ENCODE measurements at places on chromosomes 6 and 20.

DNA sequence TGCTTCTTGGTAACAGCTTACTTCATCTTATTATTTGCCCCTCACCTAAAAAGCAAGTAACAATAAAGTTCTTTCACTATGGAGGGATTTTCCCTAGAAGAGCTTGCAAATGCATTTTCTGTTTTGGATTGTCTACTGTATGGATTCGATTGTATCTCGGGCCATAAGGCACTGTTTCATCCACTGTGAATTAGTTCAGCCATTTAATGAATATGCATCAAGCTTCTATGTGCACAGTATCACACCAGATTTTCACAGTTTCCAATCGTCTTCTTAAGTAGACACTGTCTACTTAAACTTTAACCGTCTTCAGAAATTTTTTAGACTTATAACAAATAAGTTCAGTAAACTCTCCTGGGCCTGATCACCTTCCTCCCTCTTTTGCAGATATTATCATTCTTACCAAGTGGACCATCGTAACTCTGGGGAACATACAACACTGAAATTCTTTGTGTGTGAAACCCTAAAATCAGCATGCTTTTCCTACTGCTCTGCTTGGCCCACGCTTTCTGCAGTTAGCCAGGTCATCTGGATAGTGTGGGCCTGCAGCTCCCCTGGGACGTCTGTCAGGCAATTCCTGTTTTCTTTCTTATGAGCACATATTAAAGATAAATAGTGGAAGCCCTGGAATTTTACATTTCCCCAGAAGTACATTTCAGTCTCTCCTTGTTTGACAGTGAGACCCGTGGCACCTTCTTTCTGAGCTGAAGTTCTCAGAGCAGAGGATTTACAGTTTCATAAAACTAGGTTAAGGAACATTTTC lies 136.5 kb upstream of the PDE10A start:
- DNase-seq, result no peak

DNA sequence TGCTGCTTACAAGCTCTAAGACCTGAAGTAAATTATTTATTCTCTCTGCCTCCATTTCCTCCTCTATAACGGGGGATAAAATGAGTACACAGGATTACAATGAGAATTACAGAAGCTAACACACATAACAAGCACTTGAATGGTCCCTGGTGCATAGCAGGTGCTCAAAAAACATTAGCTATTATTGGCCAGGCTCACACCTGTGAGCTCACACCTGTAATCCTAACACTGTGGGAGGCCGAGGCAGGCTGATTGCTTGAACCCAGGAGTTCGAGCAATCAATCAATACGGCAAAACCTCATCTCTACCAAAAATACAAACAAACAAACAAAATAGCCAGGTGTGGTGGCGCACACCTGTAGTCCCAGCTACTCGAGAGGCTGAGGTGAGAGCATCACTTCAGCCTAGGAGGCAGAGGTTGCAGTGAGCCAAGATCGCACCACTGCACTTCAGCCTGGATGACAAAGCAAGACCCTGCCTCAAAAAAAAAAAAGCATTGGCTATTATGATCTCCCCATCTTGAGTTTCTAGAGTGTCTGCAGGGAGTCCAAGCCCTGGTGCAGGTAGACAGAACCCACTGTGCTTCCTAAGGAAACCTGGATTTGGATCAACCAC lies 68.1 kb downstream of the PREX1 start:
- no peak for DNase-seq

- no peak for DNase-seq
Observed at GRCh38 chr20:12860619-12861247, 148.0 kb upstream of the SPTLC3 start.

- DNase-seq, result no peak
Observed at GRCh38 chr20:37989601-37990295, 43.5 kb downstream of the TTI1 start.

- no peak for DNase-seq
Observed at GRCh38 chr6:30042476-30042875, 18.6 kb upstream of the POLR1H start.

DNA sequence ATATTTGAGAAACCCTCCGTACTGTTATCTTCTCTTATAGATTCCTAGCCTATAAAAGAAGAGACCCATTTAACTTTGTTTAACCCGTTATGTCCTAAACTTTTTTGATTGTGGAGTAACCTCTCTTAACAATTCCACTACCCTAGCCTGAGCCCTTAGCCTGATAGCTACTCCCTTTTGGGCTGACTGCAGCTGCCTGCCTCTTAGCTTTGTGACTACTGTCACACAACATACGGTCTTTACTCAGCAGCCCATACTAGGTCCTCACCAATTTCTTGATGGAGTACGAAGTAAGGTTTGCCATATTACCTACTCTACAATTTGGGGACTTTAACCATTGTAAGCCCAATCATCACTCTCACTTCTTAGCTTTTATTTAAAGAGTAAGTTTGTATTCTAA lies 72.7 kb downstream of the QRSL1 start:
- no peak for DNase-seq

- no peak for DNase-seq
Observed at GRCh38 chr6:28943223-28943556, 19.4 kb upstream of the TRIM27 start.

DNA sequence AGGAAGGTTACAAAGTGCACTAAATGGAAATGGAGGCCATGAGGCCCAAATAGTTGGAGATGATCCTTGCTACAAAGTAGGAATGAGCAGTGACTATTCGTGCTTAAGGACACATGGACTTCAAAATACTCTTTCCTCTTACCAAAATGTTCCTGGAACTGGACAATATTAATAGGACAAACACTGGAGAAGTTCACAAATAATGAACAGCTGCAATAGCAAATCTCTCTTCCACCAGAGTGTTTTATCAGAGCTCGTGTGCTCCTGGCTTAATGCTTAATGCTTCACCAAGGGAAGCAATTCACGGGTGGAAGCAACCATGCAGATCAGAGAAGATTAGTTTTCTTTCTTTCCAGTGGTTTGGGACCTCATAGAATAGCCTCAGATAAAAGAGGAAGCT lies 435.4 kb downstream of the BCKDHB start:
- no peak for DNase-seq

GRCh38 chr6:54087721-54088120 lies 23.5 kb upstream of the MLIP start:
- DNase-seq, result no peak

- peak; percentile 23 for DNase-seq
Observed at GRCh38 chr6:97440590-97441176, 157.7 kb upstream of the MMS22L start.
